ENCODE measurements at places on chromosomes 6 and 20.

GRCh38 chr6:14838133-14838583 lies 407.7 kb upstream of the JARID2 start:
- no peak for DNase-seq

GRCh38 chr6:133236932-133237331 lies 4.2 kb upstream of the EYA4 start:
- DNase-seq: no peak

GRCh38 chr6:72769459-72770125 lies 147.7 kb downstream of the KCNQ5 start:
- DNase-seq: no peak

- no peak for DNase-seq
These were observed 276.7 kb downstream of the FARS2 start for GRCh38 chr6:5537967-5538366.

GRCh38 chr6:112298021-112298745 lies 43.8 kb upstream of the LAMA4 start:
- DNase-seq: no peak

DNA sequence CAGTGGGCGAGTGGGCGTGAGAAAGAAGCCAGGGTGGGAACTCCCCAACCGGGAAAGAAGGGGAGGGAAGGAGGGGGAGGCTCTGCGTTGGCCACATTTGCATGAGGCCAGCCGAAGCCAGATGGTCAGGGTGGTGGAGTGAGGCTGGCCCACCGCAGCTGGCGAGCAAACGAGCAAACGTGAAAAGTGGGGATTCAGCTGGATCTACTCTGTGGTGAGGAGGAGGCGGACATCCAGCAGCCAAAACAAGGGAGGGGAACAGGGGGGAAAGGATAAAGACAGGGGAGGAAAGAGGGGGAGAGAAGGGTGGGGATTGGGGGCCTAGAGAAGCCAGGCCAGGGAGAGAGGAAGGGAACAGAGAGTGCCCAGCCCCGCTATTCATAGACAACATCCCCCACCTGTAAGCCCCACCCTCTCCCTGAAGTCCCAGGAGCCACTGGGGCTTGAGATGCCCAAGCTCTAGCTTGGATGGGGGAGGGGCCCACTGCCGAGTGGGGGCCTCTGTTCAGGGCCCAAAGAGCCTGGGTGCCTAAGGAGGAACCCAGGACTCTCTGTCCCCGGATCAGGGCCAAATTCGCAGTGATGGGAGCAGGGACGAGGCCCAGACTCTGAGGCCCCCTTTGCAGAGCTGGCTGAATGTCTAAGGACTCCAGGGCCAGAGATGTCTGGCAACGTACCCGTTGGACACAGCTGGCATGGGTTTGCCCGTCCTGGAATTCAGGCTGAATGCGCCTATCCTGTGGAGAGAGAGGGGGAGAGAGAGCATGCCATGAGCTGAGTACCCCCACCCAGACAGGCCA lies 45.1 kb downstream of the CPNE5 start:
- DNase-seq: no peak

- DNase-seq: no peak
These were observed 82.7 kb downstream of the PSMG4 start for GRCh38 chr6:3341467-3341866.

DNA sequence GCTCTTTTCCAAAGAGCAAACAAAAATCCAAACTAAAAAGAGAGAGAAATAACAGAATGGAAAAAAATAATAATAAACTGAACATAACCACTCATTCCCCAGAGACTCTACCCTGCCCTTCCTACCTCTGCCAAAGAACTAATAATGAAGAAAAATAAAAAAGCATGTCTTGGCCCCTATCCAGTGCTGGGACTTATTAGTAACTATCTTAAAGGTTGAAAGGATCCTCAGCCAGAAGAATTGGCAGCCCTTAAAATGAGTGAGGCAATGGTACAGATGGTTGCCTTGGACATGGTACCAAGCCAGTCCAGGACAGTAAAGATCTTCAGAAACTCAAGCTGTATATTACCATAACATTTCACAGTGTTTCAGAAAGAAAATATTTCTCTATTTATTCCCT lies 279.3 kb downstream of the HACE1 start:
- DNase-seq: no peak

DNA sequence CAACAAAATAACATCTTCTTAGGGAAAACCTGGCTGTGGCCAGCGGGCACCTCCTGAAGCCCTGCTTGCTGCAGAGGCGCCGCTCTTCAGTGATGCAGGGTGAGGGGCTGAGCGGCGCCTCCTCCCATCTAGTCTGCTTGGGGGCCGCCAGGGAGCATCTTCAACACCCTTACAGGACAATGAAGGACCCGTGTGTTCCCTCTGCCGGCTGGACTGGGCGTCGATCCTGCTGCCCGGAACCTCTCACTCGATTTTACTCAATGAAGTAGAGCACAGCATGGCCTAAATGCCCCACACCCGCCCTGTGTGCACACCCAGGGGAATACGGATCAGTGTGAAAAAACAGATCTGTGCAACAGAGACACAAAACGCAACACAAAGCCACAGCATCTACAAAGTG lies 28.5 kb upstream of the MPC1 start:
- DNase-seq: no peak

- no peak for DNase-seq
These were observed 59.6 kb downstream of the RWDD2A start for GRCh38 chr6:83252719-83253118.

DNA sequence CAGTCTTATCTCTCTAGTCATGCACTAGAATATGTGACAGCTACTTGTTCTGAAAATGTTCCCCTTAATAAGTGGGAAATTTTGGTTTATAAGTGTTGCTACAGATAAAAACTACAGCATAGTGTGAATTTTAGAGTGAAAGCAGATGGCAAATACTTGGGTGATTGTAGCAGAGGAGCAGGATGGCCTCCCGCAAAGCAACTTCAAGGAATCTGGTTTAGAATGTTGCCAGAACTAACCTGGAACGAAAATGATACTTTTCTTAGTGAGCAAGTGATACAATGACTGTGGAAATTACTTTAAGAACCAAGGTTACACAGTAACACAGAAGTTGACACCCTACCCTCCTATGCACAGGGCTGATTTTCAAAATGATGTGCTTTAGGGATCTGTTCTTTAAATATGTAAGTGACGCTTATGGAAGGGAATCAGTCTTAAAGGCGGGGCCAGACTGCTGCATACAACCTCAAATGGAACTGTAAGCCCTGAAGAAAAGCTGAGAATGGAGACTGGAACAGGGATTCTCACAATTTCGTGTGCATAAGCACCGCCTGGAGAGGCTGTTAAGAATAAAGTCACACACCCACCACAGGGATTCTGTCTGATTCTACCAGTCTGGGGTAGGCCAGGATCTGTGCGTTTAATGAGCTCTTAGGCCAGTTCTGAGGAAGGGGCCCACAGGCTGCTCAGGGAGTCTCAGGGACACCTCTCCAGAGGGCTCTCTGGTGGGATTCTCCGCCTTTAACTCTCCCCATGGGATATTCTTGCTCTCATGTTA lies 97.9 kb downstream of the FYN start:
- no peak for DNase-seq

- DNase-seq: no peak
These were observed 95.0 kb downstream of the FOXC1 start for GRCh38 chr6:1704711-1705110.

- DNase-seq: no peak
These were observed 24.6 kb upstream of the TNFRSF21 start for GRCh38 chr6:47334334-47334733.

DNA sequence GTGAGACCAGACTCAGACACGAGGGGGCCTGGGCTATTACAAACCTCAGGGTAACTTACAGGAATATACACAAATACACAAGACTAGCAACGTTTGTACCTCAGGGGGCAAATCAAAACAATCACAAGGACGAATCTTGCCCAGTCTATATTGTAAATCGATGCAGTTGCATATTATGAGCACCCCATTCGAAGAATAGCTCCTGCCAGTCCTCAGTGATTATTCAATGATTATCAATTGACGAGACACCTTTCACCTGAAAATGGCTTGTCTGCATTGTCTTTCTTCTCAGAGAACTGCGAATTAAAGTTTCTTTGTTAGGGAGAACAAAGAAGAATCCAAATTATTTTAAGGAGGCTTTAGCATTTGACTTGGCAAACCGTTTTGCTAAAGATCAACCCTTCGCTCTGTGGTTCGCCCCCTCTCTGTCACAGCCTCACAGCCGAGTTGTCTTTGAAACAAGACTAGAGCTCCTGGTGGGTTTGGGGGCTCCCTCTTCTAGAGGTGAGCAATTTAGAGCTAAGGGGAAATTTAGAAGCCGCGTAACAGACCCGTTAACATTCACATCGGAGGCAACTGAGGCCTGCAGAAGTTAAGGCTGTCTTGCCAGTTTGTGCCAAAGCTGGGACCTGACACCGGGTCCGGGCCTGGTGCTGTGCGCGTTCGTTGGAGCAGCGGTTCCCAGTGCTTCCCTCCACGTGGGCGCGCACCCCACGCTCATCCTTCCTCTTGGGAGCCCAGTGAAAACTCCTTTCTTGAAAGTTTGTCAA lies 24.9 kb upstream of the MAP3K7 start:
- no peak for DNase-seq

DNA sequence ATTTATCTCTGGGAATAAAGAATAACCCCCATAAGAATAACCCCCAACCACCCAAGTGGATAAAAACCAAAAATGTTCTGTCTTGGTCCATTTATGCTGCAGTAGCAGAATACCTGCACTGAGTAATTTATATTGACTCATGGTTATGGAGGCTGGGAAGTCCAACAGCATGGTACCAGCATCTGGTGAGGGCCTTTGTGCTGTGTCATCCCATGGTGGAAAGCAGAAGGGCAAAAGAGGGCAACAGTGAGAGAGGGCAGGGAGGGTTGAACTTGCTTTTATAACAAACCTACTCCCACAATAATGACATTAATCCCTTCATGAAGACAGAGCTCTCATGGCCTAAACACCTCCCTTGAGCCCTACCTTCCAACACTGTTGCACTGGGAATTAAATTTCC lies 133.7 kb downstream of the ERMARD start:
- no peak for DNase-seq

GRCh38 chr20:45289942-45290676 lies 16.5 kb upstream of the RBPJL start:
- no peak for DNase-seq

DNA sequence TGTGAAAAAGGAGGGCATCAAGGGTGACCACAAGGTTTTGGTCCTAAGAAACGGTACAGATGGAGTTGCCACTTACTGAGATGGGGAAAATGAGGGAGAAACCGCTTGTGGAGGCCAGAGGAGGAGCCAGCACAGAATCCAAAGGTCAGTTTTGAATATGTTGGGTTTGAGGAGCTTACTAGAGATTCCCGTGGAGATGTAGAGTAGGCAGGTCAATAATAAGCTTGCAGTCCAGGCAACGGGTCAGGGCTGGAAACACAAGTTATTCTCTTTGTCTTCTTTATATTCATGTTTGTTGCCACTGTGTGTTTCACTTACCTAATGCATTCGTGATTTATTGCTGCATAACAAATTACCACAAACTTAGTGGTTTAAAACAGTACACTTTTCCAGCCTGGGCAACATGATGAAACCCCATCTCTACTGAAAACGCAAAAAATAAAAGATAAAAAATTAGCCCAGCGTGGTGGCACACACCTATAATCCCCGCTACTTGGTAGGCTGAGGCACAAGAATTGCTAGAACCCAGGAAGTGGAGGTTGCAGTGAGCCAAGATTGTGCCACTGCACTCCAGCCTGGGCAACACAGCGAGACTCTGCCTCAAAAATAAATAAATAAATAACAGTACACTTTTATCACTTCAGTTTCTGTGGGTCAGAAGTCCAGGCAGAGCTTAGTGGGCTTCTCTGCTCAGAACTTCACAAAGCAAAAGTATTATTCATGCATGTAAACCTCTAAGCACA lies 2.7 kb upstream of the BTN3A2 start:
- no peak for DNase-seq

DNA sequence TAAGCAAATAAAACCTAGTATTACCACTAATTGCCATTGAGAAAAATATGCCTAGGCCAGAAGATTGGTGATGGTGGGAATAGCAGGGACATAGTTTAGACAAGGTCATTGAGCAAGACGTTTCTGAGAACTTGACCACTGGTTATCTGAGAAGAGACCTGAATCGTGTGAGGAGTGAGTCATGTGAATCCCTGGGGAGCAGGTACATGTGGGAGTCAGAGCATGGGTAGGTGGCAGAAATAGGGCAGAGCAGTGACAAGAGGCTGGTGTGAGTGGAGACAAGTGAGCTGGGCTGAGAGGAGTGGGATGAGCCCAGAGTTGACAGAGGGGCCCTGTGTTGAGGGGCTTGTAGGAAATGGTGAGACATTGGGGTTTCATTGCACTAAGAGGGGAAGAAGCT lies 16.4 kb downstream of the MICA start:
- DNase-seq: no peak

GRCh38 chr6:127347178-127347577 lies 3.8 kb upstream of the ECHDC1 start:
- DNase-seq: no peak

All from NCI-H146 (cell line).